Naive thymus-derived CD4-positive, alpha-beta T cell (primary cell): ENCODE measurements at places on chromosomes 11 and 22.

- no peak for DNase-seq
Observed at GRCh38 chr22:22082229-22082835, 99.7 kb upstream of the TOP3B start.

- no peak for DNase-seq
Observed at GRCh38 chr11:36126678-36127077, 162.5 kb downstream of the COMMD9 start.

DNA sequence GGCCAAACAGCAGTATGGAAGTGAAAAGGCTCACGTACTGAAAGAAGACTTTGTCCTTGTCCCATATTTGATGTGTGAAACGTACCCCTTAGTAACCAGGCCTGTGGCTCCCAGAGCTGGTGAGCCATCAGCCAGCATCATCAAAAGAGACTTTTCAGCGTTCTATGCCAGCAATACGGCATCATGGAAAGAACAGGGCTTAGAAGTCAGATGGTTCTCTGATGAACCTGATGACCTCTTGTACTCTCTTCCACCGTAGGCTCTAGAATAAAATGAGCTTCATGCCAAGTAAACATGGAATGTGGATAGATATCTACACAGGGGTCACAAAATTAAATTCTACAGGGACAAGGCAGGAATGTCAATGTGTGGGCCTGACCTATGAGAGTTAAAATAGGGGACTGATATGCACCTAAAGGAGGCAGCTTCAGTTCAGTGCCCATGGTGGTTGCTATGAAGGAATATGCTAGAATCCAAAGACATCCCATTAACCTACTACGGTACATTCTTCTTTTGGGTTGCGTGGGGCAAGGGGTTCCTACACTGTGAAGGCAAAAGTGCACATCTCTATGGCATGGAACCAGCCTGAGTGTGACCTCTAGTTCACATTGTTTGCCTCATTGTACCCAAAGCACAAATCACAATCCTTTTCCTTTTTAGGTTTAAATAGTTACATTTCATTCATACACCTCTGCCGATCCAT, 130.6 kb downstream of the ETS1 start:
- no peak for DNase-seq

DNA sequence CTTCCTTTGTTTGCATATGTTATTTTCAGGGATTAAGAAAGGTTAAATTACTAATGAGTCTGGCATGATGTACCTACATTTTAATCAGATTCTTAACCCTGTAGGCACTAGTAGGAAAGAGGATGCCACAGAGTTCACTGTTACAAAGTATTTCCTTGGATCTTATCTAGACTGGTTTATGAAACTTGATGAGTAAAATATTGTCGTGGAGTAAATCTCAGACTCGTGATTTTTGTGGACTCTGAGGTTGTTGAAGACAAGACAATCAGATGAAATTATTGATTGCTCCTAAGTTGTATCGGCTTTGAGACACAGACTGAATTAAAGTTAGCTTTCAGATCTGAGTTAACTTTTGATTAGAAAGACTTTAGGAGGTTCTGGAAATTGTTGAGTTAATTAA, 6.0 kb downstream of the KMT2A start:
- no peak for DNase-seq

- DNase-seq = no peak
Observed at GRCh38 chr22:32620992-32621391, 146.4 kb downstream of the FBXO7 start.

GRCh38 chr11:129951201-129951865, 51.3 kb downstream of the PRDM10 start:
- no peak for DNase-seq

GRCh38 chr11:47861728-47862127, 13.6 kb upstream of the NUP160 start:
- DNase-seq = peak; percentile 26

- DNase-seq = no peak
Observed at GRCh38 chr11:46364056-46364455, 16.8 kb downstream of the DGKZ start.

GRCh38 chr11:35166369-35167360, 27.7 kb downstream of the CD44 start:
- DNase-seq = peak; percentile 49

DNA sequence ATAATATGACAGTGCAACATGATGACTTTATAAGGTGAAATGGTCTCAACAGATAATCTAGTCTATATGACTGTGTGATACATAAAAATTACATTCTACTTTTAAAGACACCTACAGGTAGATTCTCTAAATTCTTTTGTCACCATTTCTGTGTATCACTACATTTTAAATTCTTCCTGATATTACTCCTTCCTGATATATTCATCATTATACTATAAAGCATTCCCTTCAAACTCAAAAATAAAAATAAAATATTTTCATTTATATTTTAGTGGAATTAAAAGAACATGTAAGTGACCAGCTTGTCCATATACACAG, 1062.3 kb downstream of the DLG2 start:
- no peak for DNase-seq

DNA sequence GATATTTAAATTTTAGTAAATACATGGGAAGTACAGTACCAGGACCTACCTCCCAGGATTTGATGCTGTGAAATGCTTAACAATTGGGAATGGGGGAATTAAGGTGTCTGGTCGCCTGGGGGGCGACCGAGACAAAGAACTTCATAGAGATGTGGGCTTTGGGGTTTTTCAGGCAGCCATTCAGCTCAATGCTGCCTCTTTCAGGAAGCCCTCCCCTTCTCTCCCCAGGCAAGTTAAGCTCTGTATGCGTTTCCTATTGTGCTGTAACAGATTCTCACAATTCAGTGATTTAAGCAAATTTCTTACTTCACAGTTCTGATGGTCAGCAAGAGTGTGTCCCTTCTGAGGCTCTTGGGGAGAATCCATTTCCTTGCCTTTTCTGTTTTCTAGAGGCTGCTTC, 53.8 kb downstream of the KIAA1671 start:
- DNase-seq = no peak

DNA sequence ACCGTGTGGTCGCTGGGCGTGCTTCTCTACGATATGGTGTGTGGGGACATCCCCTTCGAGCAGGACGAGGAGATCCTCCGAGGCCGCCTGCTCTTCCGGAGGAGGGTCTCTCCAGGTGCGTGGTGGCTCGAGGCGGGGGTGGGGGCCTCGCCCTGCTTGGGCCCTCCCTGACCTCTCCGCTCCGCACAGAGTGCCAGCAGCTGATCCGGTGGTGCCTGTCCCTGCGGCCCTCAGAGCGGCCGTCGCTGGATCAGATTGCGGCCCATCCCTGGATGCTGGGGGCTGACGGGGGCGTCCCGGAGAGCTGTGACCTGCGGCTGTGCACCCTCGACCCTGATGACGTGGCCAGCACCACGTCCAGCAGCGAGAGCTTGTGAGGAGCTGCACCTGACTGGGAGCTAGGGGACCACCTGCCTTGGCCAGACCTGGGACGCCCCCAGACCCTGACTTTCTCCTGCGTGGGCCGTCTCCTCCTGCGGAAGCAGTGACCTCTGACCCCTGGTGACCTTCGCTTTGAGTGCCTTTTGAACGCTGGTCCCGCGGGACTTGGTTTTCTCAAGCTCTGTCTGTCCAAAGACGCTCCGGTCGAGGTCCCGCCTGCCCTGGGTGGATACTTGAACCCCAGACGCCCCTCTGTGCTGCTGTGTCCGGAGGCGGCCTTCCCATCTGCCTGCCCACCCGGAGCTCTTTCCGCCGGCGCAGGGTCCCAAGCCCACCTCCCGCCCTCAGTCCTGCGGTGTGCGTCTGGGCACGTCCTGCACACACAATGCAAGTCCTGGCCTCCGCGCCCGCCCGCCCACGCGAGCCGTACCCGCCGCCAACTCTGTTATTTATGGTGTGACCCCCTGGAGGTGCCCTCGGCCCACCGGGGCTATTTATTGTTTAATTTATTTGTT, 2.4 kb downstream of the PIM3 start:
- no peak for DNase-seq

GRCh38 chr11:69683764-69684333, 8.7 kb upstream of the LTO1 start:
- DNase-seq = no peak

DNA sequence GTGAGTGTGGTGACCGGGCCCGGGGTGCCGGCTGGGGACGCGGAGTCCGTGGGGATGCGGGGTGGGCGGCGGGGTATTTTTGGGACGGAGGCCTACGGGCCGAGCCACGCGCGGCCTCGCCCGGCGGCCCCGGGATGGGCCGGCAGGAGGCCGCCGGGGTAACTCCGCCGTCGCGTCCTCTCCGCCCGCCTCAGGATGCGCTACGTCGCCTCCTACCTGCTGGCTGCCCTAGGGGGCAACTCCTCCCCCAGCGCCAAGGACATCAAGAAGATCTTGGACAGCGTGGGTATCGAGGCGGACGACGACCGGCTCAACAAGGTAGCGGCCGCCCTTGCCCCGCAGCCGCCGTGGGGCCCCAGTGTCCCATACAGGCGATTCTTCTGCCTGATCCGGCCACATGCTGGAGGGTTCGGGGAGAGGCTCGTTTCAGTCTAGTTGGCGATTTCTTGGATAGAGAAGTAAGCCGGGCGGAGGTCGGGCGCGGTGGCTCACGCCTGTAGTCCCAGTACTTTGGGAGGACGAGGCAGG, 337 bp downstream of the RPLP2 start:
- no peak for DNase-seq

DNA sequence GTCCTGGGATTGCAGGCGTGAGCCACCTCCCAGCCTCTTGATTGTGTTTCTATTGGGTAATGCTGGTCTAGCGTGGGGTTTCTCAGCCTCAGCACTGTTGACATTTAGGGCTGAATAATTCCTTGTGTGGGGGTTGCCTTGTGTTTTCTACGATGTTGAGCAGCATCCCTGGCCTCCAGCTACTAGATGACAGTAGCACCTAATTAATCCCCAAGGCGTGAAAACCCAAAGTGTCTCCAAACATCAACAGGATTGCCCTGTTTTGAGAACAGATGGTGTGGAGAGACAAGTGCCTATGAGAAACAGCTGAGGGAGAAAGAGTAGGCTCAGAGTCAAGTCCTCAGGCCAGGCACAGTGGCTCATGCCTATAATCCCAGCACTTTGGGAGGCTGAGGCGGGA, 67.2 kb downstream of the SGSM1 start:
- no peak for DNase-seq

DNA sequence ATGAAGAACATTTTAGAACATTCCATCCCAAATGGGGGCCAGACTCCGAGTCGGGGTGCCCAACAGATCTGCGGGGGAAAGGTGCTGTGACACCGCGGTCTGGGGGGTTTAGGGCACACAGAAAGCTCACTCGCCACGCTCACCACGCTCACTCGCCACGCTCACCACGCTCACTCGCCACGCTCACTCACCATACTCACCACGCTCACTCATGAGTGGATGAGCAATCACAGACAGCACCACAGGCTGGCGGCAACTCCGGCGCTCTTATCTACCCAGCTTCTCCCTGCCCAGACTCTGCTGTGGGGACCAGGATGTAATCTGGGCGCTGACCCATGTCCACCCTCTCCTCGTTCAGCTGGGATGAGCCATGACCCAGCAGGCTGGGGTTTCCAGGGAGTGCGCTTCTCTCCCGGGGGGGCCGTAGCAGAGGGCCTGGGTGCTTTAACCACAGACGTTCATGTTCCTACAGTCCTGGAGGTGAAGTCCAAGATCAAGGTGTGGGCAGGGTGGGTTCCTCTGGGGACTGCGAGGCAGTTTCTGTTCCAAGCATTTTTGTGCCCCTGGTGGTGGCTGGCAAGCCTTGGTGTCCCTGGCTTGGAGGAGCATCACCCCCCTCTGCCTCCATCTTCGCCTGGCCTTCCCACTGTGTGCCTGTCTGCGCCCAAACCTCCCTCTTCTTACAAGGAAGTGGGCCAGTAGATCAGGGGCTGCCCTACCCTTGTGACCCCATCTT, 141.2 kb downstream of the CTTN start:
- DNase-seq = no peak

DNA sequence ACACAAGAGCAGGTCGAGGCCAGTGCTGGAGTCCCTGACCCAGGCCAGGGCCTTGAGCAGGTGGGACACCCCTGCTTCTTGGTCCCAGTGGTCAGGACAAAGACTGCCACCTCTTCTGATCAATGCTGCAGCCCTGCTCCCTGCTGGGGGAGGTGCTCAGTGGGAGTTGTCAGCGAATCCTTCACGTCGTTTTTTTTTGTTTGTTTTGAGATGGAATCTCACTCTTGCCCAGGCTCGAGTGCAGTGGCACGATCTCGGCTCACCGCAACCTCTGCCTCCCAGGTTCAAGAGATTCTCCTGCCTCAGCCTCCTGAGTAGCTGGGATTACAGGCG, 34.7 kb downstream of the NUP50 start:
- DNase-seq = no peak

- DNase-seq = no peak
Observed at GRCh38 chr22:38862375-38863329, 9.4 kb downstream of the CBX6 start.

DNA sequence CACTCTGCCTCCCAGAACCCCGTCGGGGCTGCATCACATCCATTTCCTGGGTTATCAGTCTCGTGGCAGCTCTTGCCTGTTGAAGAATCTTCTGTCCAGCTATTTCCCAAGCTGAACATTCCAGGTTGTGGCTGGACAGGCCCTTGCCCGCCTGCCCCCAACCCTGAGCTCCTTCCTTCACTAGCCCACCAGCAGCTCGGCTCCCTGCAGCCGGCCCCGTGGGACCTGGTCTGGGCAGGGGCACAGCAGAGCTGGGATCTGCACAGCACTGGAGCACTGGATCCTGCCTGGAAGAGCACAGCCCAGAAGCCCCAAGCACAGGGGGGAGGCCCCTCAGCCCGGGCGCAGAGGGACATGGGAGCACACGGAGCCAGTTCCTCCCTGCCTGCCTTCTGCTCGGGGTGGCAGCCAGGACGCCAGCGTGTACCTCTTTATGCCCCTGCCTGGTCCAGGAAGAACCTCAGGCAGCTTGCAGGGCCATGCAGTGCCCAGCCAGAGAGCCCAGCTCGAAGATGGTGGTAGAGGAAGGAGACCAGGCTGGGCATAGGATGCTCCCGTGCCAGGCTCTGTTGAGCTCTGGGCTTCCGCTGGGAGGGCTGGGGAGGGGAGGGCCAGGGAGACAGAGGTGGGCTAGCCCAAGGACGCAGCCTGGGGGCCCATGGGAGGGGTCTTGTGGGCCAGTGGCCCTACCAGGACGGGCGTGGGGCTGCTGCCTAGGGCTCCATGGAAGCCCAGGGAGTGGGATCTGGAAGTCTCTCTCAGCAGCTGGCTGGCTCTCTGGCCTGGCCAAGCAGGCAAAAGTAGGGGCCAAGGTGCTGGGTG, 16.6 kb upstream of the GNB1L start:
- DNase-seq = no peak

DNA sequence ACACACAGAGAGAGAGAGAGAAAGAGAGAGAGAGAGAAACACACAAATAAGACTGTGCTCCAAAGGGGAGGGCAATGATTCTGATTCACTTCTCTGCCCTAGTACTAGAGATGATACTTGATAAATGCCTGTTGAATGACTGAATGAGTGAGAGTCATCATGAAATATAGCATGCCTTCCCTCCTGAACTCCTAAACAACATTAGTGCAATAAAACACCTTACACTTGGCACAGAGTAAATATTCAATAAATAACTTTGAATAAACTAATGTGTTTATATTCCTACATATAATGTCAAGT, 511.2 kb upstream of the RAG2 start:
- no peak for DNase-seq
